ENCODE measurements at places on chromosomes 11 and 22. TPM values are rescaled to one million over a fixed set of nuclear protein-coding genes. Genes with fewer than 3 reads are reported as not detected.

Gene ROBO4
- total RNA-seq, result 13.4 TPM

Gene FIBIN
- total RNA-seq, result 80.4 TPM

Gene CARD18
- total RNA-seq, result not detected

Gene SSH3
- 54.7 TPM for total RNA-seq

Measured in pericardium fibroblast (primary cell).